ENCODE measurements at places on chromosomes 1 and 21.

GRCh38 chr1:110347182-110347893 lies 8.2 kb downstream of the RBM15 start:
- no peak for DNase-seq

GRCh38 chr1:94927405-94928175 lies 680 bp upstream of the CNN3 start:
- no peak for DNase-seq

- DNase-seq = no peak
Observed at GRCh38 chr1:172324086-172324485, 96.4 kb upstream of the C1orf105 start.

GRCh38 chr1:83098791-83099190 lies 900.1 kb downstream of the TTLL7 start:
- no peak for DNase-seq

DNA sequence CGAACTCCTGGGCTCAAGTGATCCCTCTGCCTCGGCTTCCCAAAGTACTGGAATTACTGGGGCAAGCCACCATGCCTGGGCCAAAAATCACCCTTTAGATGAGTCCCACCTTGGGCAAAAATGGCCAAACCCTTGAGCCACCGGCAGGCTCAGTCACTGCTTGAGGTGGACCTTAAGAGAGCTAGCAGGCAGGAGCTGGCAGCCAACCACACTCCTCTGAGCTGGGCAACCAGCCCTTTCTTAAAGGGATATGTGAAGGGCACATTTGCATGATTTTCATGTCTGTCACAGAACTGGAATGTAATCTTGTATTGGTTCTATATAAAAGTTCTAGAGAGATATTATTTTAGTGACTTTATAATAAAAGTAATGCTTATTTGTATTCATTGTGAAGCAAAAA lies 316.5 kb downstream of the PBX1 start:
- no peak for DNase-seq

DNA sequence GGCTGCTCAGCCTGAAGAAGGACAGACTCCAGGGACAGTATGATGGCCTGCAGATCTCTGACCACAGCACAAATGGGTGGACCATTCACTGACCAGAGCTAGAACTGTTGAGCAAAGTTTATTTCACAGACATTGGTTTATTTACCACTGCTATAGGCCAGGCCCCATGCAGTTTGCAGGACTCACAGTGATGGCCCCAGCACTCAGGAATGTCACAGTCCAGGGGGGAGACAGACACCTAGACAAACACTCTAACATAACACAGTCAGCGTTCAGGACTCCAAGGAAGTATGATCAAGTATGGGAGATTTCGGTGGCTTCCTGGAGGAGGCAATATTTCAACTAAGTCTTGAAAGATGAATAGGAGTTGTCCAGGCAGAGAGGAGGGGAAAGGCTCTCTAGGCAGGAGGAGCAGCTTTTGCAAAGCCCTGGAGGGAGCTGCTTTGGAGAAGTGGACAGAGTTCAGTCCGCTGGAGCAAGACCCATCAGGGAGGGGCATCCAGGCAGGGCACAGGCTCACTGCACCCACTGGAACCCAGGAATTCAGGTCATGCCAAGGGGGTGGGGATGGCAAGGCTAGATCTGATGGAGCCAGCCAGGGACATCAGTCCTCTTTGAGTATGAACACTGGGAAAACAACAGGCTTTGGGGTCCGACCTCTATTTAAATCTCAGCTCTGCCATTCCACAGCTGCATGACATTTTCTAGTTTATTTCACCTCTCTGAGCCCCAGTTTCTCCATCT lies 454.3 kb downstream of the MATN1 start:
- no peak for DNase-seq

DNA sequence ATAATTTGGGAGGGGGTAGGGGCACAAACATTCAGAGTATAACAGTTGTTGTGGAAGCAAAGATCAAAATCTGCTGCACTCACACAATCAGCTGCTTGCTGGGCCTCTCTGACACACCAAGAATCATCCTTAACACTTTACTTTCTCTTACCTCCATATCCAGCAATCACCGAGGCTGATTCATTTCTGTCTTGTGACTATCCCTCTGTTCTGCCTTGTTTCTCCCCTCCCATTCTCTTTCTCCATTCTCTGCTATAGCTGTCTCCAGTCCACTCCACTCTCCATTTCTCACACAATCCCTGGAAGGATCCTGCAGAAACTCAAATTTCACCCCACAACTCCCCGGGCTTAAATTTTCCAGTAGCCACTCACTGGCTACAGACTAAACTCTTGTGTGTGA lies 91.8 kb upstream of the NGF start:
- DNase-seq = no peak

- no peak for DNase-seq
Observed at GRCh38 chr1:152505083-152505482, 5.5 kb upstream of the LCE5A start.

- no peak for DNase-seq
Observed at GRCh38 chr1:205458777-205459566, 3.1 kb upstream of the BLACAT1 start.

GRCh38 chr1:96498744-96499340 lies 222.7 kb upstream of the PTBP2 start:
- DNase-seq = no peak

- DNase-seq = no peak
Observed at GRCh38 chr21:41710823-41711160, 56.1 kb downstream of the RIPK4 start.

DNA sequence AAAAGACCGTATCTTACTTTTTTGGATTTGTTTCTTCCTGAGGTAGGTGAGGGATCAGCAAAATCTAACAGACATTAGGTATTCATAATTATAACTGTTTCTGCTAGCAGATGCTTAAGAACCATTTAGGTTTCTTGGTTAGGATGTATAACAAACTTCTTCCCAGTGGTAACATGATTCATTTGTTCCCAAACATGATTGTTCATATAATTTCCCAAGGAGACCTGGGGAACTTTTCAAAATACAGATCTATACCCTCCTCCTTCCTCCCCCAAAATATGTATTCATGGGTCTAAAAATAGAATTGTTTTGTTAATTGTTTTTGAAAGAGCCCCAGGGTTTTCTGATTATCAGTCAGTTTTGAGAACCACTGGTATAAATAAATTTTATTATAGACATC lies 228.2 kb downstream of the COP1 start:
- DNase-seq = no peak

GRCh38 chr1:213568929-213569815 lies 418.6 kb upstream of the PROX1 start:
- DNase-seq = no peak

GRCh38 chr1:14961661-14962267 lies 191.8 kb upstream of the TMEM51 start:
- no peak for DNase-seq

DNA sequence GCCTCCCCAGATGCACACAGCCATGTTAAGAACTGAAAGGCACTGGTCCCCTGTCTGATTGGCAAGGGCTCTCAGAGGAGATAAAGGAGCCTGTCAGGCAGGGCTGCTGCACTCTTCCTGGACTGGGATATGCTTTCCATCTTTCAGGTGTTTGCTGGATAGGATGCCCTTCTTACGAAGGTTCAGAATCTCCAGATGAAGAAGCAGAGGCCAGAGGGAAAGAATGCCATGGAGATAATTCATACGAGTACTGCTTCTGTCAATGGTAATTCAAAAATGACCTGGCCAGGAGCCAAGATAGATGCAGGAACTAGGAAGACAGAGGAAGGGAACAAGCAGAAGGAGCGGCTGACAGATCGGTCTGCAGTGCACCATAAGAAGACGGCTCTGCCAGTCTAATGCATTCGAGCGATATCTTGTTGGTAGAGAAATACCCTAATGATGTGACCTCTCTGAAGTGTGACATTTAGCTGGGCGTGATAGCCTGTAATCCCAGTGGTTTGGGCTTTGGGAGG lies 16.6 kb upstream of the ATP2B4 start:
- no peak for DNase-seq

DNA sequence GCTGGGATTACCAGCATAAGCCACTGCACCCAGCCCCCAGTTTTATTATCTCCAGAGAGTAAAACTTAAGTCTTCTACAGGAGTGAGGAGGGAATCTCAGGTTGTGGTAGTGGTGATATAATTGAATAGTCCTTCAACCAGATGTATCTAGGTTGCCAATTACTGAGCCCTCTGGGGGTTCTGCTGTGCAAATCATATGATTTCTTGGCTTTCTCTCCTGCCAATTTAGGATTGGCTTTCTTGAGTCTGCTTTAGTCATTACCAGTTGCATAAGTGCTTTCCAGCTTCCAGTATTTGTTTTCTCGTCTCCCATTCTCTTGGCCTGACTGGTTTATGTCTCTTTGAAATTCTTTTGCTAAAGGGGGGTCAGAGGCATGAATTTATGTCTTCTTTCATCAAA lies 11.1 kb downstream of the CPT2 start:
- DNase-seq = no peak

GRCh38 chr1:205335692-205336091 lies 14.1 kb upstream of the NUAK2 start:
- DNase-seq = no peak

GRCh38 chr1:156439036-156439776 lies 61.4 kb downstream of the MEF2D start:
- DNase-seq = no peak

- no peak for DNase-seq
Observed at GRCh38 chr1:151356696-151357095, 9.6 kb upstream of the RFX5 start.

GRCh38 chr21:28674763-28675162 lies 317.9 kb downstream of the LTN1 start:
- DNase-seq = no peak

DNA sequence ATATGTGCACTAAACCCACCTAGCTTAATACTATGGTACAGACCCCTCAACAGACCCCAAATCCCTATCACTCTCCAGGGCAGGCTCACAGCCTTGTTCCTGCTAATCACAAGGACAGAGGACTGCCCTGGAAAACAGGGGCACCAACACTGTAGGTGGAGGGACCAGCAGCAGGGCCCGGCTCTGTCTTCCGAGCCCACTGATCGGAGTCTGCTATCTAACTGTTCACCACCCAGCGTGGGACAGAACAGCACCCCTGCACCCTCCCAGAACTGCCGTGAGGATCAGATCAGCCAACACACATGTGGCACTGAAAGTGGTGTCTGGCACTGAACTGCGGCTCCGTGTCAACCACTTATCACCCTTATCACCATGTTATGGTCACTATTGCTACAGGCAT lies 6.2 kb downstream of the WDR4 start:
- DNase-seq = no peak

GRCh38 chr21:19228226-19228625 lies 824.6 kb upstream of the TMPRSS15 start:
- DNase-seq = no peak

DNA sequence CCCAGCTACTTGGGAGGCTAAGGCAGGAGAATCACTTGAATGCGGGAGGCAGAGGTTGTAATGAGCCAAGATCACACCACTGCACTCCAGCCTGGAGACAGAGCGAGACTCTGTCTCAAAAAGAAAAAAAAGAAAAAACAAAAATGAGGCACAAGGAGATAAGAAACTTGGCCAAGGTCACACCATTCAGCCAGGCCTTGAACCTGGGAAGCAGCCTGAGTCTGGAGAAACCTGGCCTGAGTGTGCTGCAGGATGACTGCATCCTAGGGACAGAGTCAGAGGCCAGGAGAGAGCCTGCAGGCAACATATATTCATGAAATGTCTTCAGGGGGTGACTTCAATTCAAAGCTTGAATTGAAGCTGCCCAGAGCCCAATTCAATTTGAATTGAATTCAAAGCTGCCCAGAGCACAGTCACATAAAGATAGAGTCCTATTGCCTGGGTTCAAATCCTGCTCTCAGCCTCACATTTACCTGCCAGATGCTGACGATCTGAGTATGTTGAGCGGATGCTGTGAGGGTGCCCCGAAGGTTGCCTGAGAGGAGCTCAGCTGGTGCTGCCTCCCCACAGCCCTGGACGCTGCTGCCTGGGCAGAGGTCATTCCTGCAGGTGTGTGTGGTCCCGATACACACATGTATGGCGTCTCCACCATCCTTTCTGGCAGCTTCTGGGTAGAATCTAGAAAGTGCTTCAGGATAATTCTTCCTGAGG lies 307.7 kb downstream of the AJAP1 start:
- no peak for DNase-seq

GRCh38 chr1:83499998-83500397 lies 498.9 kb downstream of the TTLL7 start:
- DNase-seq = no peak

- no peak for DNase-seq
Observed at GRCh38 chr1:176619261-176619660, 156.3 kb downstream of the PAPPA2 start.

Data from esophagus squamous epithelium (tissue), 5 donors.